ENCODE measurements at places on chromosomes 1 and 21.

DNA sequence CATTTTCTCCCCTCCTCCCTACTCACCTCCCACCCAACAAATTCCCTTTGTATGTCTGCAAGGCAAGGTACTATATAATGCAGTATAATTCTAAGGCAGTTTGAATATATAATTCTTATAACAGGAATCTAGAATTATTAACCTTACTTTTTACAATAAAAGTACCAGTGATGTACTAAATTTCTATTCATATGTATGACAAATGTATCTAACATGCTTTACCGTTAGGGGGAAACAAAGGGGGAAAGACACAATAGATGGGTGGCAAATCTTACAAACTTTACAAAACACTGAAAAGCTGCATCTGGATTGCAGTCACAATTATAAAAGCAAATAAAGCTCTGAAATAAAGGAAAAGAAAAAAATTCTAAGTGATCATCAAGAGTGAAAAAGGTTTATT, 2.3 kb downstream of the PIK3R3 start:
- DNase-seq = no peak

GRCh38 chr1:56639211-56639610, 5.9 kb upstream of the PRKAA2 start:
- DNase-seq = no peak

DNA sequence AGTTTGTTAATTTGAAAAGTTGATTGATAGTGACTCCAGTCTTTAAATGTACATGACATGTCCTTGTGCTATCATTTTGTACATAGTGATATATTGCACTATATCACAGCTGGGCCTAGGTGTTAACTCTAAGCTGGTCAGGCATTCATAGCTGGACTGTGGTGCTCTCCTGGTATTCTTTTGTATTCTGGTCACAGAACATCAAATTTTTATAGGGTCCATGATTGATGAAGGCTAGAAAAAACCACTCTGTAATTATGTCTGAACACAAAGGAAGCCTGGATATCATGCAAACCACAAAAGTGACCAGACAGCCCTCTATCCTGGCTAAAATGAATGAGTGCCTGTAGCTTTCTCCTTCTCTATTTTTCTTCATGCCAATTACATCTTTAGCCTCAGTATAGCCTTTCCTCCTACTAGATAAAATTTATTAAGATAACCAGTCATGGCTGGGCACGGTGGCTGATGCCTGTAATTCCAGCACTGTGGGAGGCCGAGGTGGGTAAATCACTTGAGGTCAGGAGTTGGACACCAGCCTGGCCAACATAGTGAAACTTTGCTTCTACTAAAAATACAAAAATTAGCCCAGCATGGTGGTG, 134.9 kb upstream of the B3GALT2 start:
- no peak for DNase-seq

DNA sequence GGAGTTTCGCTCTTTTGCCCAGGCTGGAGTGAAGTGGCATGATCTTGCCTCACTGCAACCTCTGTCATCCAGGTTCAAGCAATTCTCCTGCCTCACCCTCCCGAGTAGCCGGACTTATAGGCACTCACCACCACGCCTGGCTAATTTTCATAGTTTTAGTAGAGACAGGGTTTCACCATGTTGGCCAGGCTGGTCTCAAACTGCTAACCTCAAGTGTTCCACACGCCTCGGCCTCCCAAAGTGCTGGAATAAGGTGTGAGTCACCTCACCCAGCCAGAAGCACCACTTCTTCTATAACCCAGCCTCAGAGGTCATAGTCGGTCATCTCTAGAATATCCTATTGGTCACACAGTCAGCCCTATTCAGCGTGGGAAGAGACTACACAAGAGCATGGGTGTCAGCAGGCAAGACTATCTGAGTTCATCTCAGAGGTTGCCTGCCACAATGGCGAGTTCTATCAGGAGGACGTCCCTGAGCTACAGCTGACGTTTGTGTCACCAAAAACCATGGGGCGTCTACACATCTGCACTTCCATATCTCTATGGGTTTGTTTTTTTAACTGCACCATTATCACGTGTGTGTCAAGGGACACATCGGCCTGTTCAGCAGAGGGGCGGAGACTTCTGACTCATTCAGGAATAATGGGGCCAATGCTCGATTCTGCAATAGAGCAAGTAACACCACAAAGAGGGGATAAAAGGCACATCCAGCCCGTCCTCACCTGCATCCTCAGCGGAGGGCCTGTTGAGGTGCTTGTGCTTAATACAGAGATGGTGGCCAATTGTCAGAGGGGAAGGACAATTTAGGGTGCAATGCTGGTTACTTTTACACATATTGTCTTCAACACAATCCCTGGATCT, 256.3 kb upstream of the IRF2BP2 start:
- peak; percentile 70 for DNase-seq

- no peak for DNase-seq
Observed at GRCh38 chr1:230669543-230669942, 27.3 kb downstream of the COG2 start.

GRCh38 chr1:15918962-15919715, 56.8 kb downstream of the ZBTB17 start:
- no peak for DNase-seq

All from skeletal muscle cell (primary cell).